ENCODE measurements at places on chromosomes 3 and 15.
A peak's percentile ranks its signal among the peaks of the same experiment; 100 is the strongest.

GRCh38 chr3:2927259-2927658 lies 182.9 kb downstream of the IL5RA start:
- DNase-seq: no peak

GRCh38 chr15:60208709-60209108 lies 189.1 kb downstream of the ANXA2 start:
- peak; percentile 3 for DNase-seq

GRCh38 chr3:147930232-147930807 lies 521.2 kb downstream of the ZIC1 start:
- DNase-seq: peak; percentile 71

GRCh38 chr15:73357999-73358665 lies 10.6 kb downstream of the HCN4 start:
- no peak for DNase-seq

DNA sequence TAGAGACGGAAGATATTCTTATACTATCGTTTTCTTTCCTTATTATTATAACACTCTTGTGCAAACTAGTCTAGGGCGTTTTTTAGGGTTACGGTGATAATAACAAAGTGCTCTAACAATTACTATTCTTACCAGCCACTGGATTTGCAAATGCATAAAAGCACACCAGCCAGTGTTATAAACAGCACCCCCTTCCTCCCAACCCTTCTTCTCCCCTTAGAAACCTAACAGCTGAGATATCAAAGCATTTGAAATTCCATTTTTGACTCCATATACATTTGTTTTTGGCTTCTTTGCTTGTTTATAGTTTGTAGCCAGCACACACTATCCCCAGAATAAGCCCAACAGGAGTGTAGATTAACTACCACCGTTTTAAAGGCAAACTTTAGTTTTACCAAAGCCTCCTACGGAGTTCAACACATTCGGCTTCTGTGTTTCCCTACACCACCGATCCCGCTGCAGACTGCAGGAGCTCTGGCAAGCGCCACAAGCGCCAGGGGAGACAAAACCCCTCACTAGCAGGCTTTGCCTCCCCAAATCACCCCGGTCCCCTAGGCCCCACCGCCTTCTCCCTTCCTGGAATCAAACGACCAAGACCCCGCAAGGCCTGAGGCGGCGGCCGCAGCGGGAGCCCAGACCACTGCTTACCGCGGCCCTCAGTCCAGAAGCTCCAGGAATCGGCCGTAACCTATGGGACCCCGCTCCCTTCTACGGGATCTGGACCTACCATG lies 461 bp downstream of the COPB2 start:
- no peak for DNase-seq

DNA sequence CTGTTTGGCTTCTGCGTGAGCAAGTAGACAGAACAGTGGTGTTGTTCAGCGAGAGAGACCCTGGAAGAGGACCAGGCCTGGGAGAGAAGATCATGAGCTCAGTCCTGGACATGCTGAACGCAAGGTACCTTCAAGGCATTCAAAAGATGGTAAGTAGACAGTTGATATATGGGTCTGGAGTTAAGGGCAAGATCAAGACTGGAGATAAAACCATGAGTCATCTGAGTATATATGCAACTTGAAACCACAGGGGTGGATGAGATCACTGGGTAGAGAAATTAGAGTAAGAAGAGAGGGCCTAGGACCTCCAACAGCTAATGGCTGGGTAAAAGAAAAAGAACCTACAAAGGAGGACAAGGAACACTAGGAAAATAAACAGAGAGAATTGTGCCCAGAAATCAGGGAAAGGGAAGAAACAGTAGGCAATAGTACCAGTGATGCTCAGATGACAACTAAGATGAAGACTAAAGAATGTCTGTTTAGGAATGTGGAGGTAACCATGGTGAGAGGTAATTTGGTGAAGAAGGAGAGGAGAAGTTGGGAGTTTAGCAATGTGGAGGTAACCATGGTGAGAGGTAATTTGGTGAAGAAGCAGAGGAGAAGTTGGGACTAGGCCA lies 343.2 kb upstream of the ADAMTS9 start:
- DNase-seq: peak; percentile 84

DNA sequence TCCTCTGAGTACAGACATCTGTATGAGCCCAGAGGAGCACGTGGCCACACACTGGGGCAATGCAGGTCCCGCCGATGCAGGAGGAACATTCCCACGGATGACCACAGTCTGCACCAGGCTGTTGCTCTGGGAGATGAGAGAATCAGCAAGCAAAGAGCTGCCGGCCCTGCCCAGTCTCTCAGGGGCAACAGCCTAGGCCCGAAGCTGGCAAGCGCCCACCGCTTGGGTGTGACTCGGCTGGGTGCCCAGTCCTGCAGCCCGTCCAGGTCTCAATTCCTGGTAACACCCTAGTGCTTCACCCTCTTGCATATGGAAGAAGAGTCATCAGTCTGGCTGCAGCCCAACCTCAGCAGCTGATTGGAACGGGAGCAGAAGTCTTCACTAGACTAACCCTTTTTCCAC lies 153.7 kb upstream of the HES1 start:
- DNase-seq: peak; percentile 22

DNA sequence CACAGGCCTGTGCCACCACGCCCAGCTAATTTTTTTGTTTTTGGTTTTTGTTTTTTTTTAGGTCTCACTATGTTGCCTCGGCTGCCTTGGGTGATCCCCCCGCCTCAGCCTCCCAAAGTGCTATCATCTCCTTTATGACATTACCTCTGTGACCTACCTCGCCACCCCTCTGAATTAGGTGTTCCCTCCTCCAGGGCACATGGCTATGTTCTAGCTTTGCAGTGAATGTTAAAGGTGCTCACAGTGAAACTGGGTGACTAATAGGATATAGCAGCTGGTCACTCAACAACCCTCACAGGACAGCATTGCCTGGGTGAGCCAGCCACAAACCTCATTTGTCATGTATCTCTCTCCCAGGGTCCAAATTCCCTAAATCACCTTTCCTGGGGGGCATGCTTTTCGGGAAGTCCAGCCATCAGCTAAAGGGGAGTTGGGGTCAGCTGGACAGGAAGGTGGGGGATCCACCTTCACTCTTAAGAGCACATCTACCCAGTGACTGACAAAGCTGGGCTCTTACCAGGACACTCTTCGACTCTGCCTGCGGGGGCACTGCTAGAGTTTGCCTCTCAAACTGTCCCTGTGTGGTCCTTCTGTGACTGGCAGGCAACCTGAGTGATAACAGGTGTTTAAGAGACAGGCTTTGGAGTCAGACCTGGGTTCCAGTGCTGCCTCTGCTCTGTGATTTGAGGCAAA lies 1.6 kb upstream of the TTLL3 start:
- DNase-seq: peak; percentile 36

DNA sequence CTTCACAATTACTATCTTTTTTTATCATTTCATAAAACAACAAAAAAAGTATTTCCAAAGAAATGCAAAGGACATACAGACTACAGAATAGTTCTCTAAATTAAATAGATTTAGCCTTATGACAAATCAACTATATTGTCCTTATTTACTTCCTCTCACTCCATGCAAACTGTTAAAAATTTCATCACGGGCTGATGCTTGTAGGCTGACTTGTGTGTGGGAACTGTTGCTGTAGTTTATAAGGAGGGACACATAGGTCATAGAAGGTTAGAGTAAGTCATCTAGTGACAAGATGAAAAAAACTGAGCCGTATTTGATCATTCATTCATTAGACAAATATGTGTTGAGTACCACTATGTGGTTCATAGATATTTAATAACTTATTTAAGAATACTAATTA lies 232.5 kb upstream of the TBL1XR1 start:
- no peak for DNase-seq

- no peak for DNase-seq
Observed at GRCh38 chr3:41137686-41138111, 61.6 kb upstream of the CTNNB1 start.

GRCh38 chr3:74423867-74424266 lies 190.6 kb downstream of the CNTN3 start:
- DNase-seq: no peak

DNA sequence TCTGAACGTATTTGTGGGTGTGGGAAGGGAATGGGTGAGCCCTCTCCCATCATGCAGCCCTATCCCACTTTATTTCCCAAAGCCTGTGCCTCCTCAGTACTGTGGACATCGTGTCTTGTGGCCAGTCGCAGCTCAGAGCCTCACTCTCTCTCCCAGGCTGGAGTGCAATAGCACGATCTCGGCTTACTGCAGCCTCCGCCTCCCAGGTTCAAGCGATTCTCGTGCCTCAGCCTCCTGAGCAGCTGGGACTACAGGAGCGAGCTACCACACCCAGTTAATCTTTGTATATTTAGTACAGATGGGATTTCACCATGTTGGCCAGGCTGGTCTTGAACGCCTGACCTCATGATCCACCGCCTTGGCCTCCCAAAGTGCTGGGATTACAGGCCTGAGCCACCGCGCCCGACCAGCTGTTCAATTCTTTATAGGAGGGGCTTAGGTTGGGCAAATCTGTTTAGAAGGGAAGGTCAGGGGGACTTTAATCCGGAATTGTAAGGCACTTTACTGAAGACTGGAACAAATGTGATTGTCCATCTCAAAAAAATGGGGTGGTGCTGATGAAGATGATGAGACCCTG lies 42.7 kb upstream of the BDH1 start:
- DNase-seq: no peak

Measured in EH (cell line).